Ascending aorta (tissue), 2 donors: ENCODE measurements at places on chromosomes 13 and 19.

GRCh38 chr13:73672492-73672891 is 461.7 kb downstream of the KLF12 start:
- DNase-seq, result no peak

DNA sequence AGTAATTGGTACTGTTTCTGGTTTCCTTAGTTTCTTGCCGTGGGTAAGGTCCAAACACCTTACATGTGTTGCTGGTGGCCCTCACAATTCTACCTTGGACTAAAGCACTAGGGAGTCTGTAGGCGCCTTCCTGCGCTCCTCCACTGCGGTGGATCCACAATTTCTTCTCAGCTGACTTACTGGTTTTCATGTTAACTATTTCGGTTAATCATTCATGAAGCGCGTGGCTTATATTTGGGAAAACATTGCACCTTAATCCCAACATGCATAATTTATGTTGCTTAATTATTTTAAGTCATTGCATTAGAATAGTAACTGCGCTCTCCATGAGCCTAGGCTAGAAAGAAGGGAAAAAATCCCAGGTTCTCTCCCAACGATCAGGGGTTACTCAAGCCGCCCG is 37.7 kb downstream of the ARHGEF7 start:
- no peak for DNase-seq

GRCh38 chr19:57321751-57322150 is 1.5 kb downstream of the ZNF543 start:
- DNase-seq, result no peak

DNA sequence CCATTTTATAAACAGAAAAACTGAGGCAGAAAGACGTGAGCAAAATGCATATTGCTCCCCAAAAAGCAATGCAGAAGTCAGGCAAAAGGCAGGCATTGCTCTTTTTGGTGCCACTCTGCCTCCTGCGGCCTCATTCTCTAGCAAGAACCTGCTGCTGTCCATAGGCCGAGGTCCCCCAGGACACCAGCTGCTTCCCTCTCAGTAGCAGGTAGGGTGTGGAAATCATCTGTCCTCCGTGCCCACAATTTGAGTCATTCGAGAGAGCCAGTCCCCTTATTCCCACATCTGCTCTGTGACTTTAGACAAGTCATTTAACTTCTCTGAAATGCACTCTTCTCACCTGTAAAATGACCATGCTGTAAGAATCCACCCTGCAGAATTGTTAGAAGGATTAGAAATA is 50.0 kb downstream of the TNFRSF19 start:
- DNase-seq, result no peak

DNA sequence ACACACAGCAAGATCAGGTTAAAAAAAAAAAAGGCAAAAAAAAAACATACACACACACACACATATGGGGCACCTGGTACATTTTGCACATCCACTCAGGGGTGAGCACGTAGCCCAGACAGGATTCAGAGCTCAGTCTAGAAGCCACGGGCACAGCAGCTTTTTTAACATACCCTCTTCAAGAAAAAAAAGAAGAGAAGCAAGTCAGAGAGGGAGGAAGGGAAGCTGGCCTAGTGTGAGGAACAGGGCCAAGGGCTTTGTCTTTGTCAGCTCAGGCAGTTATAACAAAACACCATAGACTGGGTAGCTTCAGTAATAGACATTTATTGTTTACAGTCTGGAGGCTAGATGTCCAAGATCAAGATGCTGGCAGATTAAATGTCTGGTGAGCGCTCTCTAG is 2.3 kb upstream of the TPM4 start:
- DNase-seq, result no peak

DNA sequence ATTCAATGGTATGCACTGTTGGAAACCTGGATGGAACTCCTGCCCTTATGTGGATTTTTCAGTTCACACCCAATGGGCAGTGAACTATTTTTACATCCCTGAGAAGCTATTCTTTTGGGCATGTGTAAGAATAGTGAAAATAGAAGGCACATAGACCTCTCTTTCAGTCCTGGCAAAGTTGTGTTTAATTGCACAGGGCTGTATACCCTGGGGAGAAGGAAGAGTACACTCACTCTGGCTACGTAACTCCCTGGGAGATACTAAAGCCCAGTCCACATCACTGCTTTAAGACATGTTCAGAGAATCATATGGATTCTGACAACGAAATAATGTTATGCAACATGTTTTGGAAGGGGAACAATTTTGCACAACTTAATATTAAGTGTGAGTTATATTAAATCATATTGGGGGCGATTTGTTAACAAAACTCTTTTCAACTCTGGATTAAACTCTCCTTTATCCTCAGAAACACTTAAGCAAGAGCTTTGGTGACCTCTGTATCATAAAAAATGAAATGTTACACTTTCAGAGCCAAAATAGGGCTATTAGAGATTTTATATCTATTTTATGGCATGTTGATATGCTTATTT is 166.1 kb downstream of the DCT start:
- DNase-seq, result no peak

GRCh38 chr19:34120141-34120540 is 52.2 kb upstream of the LSM14A start:
- DNase-seq, result no peak

DNA sequence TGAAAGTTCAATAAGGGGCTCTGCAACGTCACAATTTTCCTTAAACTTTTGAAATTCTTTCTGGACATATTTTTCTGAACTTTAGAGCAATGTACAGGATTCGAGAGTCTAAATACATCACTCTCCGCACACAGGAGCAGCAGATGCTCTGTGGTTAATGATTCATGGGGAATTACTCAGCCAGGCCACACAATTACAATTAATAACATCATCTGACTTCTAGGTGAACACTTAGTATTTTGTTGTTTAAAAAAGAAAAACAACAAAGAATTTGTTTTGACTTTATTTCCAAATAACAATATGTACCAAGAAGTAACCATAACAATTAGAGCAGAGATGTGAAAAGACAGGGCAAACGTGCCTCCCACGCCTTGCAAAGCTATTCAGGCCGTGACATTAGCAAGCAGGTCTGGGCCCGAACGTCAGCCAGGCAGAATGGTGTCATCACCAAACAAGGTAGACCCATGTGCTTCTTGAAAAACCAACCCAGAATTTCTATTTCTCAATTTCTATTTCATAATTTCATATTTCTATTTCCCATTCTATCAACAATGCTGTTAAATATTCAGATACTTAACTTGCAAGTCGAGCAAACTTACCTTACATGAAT is 236.3 kb downstream of the COL4A1 start:
- no peak for DNase-seq

GRCh38 chr13:84567848-84568247 is 685.6 kb upstream of the SLITRK1 start:
- DNase-seq, result no peak

- no peak for DNase-seq
These were observed 20.6 kb downstream of the PBX4 start for GRCh38 chr19:19597809-19598306.

DNA sequence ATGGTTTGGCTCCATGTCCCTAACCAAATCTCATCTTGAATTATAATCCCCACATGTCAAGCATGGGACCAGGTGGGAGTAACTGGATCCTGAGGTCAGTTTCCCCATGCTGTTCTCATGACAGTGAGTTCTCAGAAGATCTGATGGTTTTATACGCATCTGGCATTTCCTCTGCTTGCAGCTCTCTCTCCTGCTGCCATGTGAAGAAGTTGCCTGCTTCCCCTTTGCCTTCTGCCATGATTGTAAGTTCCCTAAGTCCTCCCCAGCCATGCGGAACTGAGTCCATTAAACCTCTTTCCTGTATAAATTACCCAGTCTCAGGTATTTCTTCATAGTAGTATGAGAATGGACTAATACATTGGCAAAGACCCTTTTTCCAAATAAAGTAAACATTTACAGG is 96.8 kb downstream of the TSHZ3 start:
- DNase-seq, result no peak

DNA sequence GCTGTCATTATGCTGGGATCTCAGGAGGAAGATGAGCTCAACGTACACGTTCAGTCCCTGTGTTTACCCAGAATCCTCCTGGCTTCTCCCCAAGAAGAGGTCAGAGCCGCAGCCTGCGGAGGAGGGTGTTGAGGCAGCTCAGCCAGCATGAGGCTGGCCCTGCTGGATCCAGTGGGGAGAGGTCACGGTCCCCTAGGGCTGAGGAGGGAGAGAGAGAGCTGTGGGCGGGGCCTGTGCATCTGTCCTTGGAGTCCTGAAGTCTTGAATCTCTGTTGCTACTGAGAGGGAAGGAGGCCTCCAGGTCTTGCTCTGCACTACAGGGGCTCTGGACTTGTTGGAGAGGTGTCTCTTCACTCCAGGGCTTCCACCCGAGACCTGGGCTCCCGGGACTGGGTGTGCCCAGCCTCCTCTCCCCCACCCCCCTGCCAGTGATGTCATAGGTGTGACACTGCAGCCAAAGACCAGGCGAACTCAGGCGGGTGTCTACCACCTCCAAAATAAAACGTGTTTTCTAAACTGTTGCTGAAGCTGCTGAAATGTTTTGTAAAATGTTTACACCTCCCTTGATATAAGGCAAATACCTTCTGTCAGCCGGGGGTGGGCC is 77.9 kb upstream of the KCTD15 start:
- no peak for DNase-seq

GRCh38 chr19:35049456-35049855 is 7.9 kb downstream of the HPN start:
- DNase-seq, result no peak

DNA sequence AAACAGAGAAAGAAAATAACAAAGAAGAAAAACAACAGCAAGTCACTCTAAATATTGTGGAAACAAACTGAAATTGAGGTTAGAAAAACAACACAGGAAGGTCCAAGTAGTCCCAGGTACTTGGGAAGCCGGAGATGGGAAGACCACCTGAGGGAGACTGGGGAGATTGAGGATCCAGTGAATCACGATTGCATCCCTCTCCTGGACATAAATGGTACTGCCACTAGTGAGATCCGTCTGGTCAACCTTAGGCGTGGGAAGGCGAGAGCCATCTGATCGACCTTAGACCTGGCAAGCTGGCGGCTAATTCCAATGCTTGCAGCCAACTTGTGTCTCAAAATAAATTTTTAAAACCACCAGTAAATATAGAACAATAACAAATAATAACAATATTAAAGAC is 81.9 kb downstream of the ZNF726 start:
- no peak for DNase-seq

DNA sequence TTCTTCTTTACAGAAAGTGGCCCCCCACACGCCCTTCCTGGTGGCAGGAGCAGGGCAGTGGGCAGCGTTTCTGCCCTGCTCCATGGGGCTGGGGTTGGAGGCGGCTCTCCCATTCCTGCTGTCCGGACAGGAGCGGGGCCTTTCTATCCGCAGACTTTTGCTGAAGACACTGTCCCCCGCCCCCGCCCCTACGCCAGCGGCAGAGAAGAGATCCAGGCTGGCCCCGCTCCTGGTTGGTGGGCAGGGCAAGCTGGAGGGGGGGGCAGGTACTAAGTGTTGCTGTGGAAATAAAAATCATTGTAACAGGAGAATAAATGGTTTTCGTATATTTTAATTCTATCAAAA is 81.7 kb downstream of the ZNF429 start:
- DNase-seq, result no peak

DNA sequence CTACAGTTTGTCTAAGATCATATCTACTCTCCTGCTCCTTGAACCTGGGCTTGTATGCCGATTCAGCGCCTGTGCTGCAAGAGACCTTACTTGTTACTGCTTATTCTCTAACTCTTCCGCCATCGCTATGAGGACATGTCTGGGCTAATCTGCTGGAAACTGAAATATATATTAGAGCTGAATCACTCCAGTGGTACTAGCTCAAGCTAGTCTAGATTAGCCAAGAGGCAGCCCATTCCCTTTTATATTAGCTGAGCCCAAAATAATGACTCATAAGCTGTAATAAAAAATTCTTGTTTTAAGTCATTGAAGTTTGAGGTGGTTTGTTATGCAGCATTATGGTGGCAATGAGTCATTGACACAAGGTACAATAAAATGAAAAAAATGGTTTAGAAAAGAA is 52.8 kb downstream of the SLC6A16 start:
- no peak for DNase-seq

- DNase-seq, result peak; percentile 76
These were observed 95.7 kb downstream of the ARHGEF7 start for GRCh38 chr13:111210544-111211469.

- DNase-seq, result no peak
These were observed 913.8 kb upstream of the SLITRK5 start for GRCh38 chr13:86757236-86757978.

DNA sequence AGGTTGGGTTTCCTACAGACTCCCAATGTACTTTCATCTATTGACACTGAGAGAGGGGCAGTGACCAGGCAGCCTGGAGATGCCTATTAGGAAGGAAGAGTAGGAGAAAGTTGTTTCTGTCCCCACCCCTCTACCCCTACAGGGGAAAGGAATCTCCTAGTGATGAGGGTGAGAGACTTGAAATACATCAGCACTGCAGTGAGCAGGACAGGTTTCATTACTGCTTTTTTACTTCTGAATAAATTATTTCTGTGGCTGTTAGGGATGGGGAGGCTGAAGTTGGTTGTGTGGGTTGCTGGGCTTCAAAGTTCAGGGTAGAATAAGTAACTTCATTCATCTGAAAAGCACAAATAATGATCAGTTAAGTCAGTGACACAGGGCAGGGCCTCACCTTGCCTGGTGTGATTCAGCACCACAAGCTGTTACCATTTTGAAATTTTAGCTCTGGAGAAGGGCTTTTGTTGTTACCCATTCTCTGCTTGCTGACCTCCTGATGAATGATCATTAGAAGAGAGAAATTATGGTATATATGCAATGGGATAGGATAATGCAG is 19.3 kb downstream of the CEACAM1 start:
- no peak for DNase-seq

DNA sequence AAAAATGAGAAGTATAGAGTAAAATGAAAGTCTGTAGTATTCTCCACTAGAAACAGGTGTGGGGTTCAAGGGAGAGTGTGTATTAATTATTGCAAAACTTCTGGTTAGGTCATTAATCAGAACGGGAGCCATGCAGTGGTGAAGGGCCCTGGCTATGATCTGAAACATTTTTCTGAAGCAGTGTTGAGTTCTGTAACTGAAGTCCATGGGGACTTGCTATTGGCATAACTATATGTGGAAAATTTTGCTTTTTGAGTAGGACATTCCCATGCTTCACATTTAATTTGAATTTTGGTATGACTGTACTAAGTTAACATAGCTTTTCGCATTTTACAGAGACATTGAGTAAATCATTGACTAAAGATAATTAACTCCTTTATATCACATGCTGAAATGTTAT is 67.5 kb downstream of the LRCH1 start:
- no peak for DNase-seq

- no peak for DNase-seq
These were observed 5.0 kb downstream of the IZUMO4 start for GRCh38 chr19:2101417-2102335.
